ENCODE measurements at places on chromosomes 13 and 19. TPM values are rescaled to one million over a fixed set of nuclear protein-coding genes. Genes with fewer than 3 reads are reported as not detected.

GRCh38 chr19:32336259-32337083 is 8.9 kb upstream of the ZNF507 start:
- DNase-seq, result peak; percentile 42

- no peak for DNase-seq
These were observed 793.9 kb upstream of the PCDH20 start for GRCh38 chr13:62209529-62209928.

- peak; percentile 54 for DNase-seq
These were observed at the start of gene ADPRHL1 for GRCh38 chr13:113452942-113453901. Gene ADPRHL1 (minus strand): TSS chr13:113453488. CDS start chr13:113453437, 51 bp downstream.

GRCh38 chr13:44801990-44802389 is 187.3 kb downstream of the NUFIP1 start:
- DNase-seq, result no peak

DNA sequence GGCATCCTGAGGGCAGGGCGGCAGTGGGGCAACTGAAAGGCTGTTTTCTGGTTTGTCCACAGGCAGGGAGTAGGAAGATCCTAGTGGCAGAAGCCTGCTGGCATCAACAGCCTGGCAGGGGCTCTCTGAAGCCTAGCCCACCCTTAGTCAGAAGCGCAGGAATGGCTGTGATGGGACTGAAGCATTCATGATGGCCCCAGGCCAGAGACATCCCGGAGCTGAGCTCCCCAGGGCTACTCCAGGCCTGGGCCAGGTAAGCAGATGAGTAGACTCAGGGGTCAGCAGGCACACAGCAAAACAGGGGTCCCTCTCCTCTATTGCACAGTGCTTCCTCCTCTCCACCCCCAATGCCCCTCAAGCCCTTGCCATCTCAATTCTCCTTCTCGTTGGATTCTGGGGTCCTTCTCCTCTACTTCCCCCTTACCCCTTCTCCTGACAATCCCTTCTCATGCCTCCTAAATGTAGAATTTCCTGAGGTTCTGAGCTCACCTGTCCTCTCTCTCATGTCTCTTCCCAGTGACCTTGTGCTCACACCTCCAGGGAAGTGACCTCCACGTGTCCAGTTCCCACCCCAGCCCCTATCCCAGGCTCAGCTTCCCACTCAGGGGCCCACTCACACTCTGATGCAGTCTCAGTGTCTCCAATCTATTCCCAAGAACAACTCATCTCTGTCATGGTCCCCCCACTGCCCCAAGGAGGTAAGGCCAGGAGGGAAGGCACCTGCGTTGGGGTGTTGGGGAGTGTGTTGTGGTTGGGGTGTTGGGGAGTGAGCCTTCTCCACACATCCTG is 158.7 kb upstream of the ZNF507 start:
- DNase-seq, result no peak

DNA sequence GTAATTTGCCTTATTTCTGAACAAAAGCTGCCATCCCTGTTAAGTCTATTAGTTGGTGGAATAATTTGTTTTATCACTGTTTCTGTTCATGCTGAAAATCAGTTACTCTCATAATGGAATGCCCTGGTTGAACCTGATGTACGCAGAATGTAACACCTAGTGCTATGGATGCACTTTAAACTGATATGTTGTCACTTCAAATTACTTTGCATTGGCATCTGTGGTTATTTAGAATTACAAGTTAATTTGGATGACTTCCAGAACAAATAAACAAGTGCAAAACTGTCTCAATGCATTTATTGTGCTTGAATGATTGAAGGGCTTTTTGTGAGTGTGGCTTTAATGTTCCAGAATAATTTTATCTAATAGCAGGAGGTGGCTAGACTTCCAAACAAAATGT is 368.2 kb upstream of the SLITRK5 start:
- DNase-seq, result no peak

DNA sequence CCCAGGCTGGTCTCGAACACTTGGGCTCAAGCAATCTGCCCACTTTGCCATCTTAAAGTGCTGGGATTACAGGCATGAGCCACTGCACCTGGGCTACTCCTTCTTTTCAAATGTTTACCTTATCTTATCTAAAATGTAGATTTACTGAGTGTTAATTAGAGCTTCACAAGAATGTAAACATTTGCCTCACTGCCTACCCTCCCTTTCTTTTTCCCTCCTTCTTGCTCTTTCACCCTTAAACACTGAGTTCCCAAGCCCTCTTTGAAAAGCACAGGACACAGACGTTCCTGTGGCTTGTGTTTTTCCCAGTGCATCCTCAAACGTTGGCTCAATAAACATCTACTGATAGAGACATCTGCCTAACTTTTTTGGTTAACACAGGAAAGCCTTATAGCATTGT is 32.7 kb upstream of the CYSLTR2 start:
- no peak for DNase-seq

GRCh38 chr13:65999411-65999810 is 1230.7 kb downstream of the PCDH9 start:
- DNase-seq, result no peak

- no peak for DNase-seq
These were observed 34.3 kb upstream of the C1QTNF9 start for GRCh38 chr13:24275041-24275440.

DNA sequence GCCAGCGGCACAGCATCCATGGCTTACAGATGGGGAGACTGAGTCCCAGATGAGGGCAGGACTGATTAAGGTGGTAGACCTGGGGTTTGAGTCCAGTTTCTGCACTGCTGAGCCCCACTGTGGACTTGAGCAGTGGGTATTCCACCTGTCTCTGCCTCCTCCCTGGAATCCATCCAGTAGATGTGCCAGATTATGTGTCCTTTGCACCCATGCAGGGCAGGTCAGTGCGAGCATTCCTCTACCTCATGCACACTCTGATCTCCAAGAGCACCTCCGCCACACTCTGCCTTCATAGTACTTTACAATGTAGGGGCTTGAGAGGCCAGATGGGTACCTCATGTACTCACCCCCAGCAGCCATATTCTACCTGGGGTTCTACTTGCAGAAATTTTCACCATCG is 10.0 kb downstream of the ZSCAN22 start:
- DNase-seq, result no peak

GRCh38 chr13:106163426-106163825 is 372.0 kb downstream of the EFNB2 start:
- DNase-seq, result no peak

DNA sequence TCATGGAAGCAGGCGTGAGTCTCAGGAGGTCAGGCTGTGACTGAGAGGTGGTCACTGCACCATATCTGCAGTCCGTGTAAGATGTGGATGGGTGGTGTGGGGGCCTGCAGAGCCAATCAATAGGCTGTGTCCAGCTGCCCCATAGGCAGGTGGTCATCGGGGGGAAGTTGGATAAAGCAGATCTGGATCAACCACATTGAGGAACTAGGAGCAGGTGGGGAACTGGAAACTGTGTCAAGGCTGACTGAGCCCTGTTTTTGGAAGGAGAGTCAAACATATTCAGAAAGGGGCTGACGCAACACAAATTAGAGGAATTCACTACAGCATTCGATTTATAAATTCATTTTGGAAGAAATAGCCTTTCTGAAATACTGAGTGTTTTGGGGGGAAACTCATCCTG is 15.0 kb downstream of the CLEC4M start:
- DNase-seq, result no peak

DNA sequence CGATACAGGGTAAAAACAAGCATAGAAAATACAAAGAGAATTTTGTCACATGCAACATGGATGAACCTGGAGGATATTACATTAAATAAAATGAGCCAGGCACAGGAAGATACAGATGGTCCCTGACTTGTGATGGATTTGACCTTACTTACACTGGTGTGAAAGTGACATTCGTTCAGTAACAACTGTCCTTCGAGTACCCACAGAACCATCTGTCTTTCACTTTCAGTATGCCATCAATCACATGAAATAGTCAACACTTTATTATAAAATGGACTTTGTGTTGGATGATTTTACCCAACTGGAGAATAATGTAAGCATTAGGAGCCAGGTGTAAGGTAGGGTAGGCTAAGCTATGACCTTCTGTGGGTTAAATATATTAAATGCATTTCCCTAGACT is 51.5 kb downstream of the ZNF787 start:
- DNase-seq, result no peak

MAST1 gene
- 0.20 TPM for polyA plus RNA-seq

KIR2DL1 gene
- polyA plus RNA-seq, result 0.11 TPM

CBLC gene
- polyA plus RNA-seq, result not detected

KLF1 gene
- not detected for polyA plus RNA-seq
